ENCODE measurements at places on chromosomes 7 and 10.

GRCh38 chr7:102044984-102045673 is 227.7 kb downstream of the CUX1 start:
- no peak for DNase-seq

DNA sequence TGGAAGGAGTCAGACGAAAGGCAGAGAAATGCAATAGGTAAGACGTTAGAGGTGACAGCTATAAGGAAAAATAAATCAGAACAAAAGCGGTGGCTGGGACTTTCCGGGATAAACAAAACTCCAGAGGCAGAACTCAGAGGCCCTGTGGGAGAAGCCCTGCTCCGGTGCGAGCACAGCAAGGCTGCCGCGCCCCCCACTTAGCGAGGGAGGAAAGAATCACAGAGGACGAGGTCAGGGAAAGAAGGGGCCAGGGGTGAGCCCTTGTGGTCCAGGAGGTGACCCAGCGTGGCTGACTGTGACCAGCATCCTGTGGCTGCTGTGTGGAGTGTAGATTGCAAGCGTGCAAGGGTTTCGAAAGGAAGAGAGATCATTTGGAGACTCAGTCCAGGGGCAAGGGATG is 591.8 kb upstream of the ADARB2 start:
- no peak for DNase-seq

DNA sequence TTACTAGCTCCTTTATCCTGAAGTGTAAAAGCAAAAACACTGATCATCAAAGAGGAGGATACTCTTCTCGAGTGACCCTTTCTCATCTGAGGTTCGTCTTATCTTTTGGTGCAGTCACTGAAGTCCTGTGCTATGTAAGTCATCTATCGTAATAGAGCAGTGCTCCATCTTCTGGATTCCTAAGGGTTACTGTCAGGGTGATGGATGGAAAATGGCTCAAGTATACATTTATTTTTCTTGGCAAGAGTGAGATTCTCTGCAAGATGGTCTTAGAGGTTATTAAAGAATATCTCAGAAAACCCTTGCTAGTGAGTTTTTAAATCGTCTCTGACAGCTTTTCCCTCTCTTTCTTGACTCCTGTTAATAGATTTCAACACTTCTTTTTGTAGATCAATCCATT is 12.4 kb downstream of the PRKG1 start:
- DNase-seq = no peak

- DNase-seq = no peak
Measured at GRCh38 chr10:70255329-70256299, 22.4 kb upstream of the PPA1 start.

DNA sequence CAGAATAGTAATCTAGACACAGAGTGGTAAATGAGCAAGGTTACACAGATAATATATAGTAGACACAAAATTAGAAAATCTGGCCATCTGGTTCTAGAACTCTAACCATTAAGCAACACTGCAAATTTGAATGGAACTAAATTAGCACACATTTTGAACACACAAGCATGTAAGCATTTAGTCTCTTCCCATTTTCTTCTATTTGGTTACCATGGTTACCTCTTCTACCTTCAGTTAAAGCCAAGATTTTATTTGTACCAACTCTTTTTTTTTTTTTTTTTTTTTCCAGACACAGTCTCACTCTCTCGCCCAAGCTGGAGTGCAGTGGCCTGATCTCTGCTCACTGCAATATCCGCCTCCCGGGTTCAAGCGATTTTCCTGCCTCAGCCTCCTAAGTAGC is 790.5 kb downstream of the MAGI2 start:
- no peak for DNase-seq

- DNase-seq = no peak
Measured at GRCh38 chr10:31768467-31768866, 160.2 kb downstream of the ARHGAP12 start.

DNA sequence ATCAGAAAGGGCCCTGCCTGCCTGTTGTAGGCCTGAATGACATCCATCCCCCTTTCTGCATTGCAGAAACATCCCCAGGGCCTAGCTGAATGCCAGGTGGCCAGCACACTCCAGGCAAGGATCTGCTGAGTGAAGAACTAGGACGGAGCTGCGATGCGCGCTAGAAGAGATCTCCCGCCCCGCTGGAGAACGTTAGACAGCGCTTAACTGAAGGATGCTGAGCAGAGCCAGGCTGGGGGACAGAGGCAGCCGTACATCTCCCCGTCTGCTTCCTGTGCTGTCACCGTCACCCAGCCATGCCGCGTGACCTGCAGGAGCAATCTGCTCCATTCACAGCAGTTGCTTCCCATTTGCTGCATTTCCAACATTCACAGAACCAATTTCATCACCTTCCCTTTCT is 73.3 kb downstream of the FAM53B start:
- DNase-seq = no peak

DNA sequence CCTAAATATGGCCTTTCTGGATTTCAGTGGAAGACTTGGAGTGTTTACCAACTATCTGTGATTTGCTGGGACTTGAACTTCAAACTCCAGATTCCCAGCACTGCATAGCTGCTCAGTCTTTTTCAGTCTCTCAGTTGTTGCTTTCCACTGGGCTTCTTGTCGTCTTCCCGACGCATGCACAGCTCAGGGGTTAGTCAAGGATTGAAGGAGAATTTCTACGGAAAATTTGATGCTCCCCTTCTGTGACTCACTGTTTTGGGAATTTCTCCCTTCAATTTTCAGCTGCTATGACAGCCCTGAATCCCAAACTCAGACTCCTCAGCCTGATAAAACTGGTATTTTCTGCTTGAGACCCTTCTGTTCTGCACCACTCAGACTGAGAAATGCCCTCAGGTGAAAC is 91.7 kb downstream of the CYP26A1 start:
- DNase-seq = no peak

GRCh38 chr7:30841025-30841735 is 70.0 kb downstream of the MINDY4 start:
- no peak for DNase-seq

DNA sequence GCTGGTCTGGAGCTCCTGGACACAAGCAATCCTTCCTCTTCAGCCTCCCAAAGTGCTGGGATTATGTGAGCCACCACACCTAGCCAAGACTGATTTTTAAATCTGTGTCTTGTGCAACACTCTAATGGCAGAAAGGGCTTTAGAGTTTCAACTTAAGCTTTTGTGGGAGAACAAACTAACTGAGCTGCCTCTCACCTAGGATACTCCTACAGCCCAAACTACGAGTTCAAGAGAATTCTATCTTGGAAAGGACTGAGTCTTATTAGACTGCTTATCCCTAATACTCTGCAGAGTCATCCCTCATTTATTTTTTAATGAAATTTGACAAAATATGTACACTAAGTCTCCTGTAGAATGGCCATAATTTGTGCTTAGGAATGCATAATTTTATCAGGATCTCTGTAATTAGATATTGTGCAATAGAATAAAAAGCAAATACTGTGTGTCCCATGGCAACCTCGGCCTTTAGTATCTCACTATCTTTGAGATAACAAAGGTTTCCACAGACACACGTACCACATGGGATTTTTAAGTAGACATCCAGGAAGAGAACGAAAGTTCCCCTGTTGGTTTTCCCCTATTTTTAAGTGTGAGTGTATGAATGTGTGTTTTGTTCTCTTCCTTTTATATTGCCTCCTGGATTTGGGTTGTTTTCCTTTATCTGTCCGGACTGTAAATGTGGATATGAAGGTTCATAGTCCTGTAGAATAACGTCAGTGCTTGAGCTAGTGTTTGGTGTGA is 199.4 kb upstream of the TCF7L2 start:
- DNase-seq = no peak

DNA sequence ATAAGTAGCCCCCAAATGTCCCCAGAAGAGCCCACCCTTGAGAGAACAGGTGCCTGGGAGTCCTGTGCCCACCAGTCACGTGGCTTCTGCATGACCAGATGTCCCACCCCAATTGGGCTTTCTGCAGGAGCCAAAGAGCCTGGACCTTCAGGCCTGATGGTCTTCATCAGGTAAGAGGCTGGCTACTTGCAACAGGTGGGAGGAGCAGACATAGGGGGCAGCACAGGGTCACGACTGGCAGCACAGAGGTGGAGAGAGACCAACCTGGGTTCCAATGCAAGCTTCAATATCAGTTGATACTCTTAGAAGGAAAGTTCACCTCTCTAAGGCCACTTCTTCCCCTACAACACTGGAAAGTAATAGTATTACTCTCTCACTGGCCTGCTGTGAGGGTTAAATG is 288.0 kb downstream of the ELMO1 start:
- DNase-seq = no peak

DNA sequence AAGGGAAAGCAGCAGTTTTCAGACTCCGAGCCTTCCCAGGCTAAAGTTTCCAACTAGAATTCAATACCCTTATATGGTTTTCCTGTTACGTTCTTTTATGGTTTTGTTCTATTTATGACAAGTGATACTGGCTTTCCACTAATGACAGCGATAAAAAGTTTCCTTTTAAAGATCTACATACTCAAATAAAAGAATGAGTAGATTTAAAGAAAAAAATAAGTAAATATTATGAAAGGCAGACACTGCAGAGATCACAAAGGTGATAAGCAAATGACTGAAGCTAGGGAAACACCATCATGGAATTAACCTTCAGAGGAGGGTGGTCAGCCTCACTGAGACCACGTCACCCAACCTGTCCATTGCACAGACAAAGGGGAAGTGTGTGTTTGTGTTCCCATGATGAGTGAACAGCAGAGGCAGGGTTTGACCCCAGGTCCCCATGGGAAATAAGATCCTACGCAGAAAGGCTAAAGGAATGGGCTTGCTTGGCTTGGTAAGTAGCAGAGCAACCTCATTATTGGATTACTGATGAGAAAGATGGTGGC is 4.0 kb downstream of the VSIR start:
- no peak for DNase-seq

DNA sequence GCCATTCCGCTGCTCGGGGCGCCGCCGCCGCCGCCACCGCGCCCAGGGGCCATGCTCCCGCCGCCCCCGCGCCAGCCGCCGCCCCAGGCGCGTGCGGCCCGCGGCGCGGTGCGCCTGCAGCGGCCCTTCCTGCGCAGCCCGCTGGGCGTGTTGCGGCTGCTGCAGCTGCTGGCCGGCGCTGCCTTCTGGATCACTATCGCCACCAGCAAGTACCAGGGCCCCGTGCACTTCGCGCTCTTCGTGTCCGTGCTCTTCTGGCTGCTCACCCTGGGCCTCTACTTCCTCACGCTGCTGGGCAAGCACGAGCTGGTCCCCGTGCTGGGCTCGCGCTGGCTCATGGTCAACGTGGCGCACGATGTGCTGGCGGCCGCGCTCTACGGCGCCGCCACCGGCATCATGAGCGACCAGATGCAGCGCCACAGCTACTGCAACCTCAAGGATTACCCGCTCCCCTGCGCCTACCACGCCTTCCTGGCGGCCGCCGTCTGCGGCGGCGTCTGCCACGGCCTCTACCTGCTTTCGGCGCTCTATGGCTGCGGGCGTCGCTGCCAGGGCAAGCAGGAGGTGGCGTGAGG is 383 bp downstream of the MARVELD1 start:
- DNase-seq = peak; percentile 26

DNA sequence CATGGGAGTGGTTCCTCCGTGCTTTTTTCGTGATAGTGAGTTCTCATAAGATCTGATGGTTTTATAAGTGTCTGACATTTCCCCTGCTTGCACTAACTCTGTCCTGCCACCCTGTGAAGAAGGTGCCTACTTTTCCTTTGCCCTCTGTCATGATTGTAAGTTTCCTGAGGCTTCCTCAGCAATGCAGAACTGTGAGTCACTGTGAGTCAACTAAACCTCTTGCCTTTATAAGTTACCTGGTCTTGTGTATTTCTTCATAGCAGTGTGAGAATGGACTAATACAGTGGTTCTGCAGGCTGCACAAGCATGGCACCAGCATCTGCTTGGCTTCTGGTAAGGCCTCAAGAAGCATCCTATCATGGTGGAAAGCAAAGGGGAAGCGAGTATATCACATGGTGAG is 1144.6 kb downstream of the SORCS3 start:
- no peak for DNase-seq

DNA sequence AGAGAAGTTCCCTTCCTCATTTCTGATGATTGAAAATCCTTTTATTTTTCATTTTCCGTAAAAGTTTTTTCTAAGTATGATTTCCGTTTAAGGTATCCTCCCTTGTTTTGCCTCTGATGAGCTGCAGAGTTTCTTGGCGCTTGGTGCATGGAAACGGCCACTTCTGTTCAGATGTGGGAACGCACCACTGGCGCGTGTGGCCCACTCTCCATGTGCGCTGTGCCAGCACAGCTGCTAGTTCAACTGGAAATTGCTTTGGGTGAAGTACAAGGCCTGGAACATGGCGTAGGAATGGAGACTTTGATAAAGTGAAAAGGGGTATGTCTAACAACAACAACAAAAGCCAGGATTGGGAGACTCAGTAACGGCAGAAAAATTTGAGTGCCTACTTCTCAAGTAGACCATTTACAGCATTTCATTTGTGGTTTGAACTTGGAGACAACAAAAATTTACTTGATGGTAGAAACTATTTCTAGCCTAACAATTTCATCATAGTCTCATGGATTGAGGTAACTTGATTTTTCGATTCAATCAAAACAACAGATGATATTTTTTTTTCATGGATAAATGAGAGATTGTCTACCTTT is 364.2 kb downstream of the SUGCT start:
- no peak for DNase-seq

DNA sequence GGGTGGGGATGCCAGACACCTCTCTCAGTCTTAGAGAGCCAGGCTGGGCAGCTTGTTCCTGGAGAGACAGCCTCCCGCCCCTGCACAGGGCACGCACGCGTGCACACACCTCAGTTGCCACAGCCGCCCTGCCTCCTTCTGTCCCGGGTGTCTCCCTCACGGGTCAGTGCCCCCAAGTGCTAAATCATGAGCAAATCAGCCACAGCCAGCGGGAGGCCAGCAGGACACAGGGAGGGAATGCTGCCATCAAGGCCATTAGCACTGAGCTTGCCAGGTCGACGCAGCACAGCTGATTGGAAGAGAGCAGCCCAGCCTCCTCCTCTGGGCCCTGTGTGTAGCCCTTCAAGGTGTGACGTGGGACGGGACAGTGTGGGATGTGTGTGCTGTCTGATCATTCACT is 130.4 kb downstream of the CDH23 start:
- no peak for DNase-seq

GRCh38 chr7:1882451-1882850 is 212.4 kb downstream of the ELFN1 start:
- no peak for DNase-seq

- no peak for DNase-seq
Measured at GRCh38 chr10:45532480-45532879, 140.1 kb downstream of the ZFAND4 start.

DNA sequence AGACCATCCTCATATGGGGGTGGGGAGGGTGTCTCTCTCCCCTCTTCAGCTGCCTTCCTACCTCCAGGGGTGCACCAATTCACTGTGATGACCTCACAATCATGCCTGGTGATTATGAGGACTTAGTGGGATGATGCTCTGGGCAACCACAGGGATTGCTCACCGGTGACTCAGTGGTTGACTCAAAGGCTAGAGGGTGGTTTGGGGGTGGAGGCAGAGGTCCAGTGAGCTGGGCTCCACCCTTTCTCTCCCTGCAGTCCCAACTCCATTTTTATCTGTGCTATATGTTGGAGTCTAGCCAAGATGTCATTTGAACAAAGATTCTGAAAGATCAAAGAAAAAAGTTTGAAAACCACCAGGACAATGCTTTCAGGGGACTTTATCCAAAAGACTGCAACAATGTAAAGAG is 286.9 kb downstream of the KCNMA1 start:
- no peak for DNase-seq

Measured in stimulated activated naive CD4-positive, alpha-beta T cell (primary cell).